Osteoblast (primary cell): ENCODE measurements at places on chromosomes 5 and 9.

- DNase-seq: no peak
These were observed 112.8 kb upstream of the CTNND2 start for GRCh38 chr5:12017007-12017406.

DNA sequence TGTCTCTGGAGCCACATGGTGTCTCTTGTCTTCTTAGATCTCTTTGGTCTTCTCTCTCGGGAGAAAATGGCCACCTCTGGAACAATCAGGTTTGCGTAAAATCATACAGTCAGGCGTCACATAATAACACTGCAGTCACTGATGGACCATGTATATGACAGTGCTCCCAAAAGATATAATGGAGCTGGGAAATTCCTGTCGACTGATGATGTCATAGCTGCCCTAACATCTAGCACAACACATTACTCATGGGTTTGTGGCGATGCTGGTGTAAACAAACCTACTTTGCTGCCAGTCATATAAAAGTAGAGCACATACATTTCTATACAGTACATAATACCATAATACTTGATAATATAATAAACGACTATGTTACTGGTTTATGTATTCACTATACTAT is 30.1 kb upstream of the RAI14 start:
- DNase-seq: peak; percentile 51

DNA sequence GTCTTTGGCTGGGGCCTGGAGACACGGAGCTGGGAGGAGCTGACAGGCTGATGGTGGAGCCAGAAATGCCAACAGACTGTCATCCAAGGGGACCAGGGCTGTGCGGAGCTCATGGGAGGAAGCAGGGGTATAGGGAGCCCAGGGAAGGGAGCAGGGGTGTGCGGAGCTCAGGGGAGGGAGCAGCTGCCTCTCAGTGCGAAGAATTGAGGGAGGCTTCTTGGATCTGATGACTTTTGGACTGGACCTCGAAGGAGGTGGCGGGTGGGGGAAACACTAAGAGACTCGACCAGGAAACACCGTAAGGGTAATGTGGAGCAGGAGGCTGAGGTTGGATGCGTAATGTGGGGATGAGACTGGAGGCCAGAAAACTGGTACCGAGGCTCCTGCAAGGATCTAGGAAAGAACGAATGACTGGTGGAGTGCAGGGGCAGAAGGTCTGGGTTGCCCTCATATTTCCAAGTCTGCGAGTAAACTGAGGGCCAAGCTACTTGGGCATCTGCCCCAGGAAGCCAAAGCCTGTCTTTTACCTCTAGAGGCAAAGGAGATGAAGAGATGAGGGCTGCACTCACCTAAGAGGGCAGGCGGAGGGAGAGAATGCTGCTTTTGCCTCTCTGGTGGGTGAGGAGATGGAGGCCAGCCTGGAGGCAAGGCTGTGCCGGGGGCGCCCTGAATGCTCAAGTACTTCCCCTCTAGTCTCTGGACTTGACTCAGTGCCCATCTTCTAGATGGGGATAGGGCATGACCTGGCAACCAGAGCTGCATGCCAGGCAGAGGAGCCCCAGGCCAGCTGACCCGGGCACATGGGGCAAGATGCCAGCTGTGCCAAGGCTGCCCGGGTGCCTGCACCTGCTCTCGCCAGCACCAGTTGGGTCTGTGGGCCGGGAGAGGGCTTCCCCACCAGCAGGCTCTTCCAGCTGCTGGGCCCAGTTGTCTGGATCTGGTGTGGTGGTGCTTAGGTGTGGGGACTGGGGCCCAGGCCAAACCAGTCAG is 2.3 kb downstream of the PTGS1 start:
- DNase-seq: peak; percentile 75

GRCh38 chr9:86112057-86112456 is 12.7 kb upstream of the GOLM1 start:
- no peak for DNase-seq

DNA sequence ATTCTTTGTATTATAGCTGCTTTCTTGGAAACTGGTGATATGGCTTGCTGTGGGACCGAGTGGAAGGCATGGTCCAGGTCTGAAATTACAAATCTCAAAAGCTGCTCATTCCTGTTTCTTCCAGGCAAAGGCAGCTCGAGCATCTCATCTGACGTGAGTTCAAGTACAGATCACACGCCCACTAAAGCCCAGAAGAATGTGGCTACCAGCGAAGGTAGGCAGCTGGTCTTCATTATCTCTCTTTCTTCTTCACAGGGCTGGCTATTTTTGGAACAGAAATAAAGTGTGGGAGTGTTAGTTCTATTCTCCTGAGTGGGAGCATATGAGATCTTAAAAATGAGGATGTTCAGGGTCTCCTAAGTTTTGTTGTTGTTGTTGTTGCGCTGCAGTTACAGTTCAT is 115.9 kb downstream of the FBXL7 start:
- DNase-seq: no peak

GRCh38 chr9:30039712-30040111 is 2344.7 kb upstream of the ACO1 start:
- DNase-seq: no peak

DNA sequence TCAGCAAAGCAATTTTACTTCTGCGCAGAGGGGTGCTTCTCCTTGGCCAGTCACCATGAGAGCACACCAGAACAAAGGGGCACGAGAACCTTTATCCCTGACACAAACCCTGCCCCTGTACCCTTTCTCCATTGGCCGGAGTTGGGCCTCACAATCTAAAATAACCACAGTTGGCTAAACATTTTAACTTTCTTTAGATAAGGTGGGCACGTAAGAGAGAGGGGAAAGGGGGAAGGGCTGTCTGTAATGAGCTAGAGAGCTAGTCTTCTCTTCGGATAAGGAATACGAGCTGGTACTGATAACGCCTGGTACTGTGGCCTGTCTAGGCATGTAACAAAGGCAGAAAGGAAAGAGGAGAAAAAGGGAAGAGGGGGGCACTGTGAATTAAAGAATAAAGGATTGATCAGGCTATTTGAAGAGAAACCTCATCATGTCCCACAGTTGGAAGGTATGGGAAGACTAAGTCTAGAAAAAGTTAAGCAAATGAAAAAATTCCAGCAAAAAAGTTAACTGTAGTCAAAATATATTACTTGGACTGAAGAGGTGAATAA is 1.8 kb upstream of the IARS1 start:
- DNase-seq: no peak

DNA sequence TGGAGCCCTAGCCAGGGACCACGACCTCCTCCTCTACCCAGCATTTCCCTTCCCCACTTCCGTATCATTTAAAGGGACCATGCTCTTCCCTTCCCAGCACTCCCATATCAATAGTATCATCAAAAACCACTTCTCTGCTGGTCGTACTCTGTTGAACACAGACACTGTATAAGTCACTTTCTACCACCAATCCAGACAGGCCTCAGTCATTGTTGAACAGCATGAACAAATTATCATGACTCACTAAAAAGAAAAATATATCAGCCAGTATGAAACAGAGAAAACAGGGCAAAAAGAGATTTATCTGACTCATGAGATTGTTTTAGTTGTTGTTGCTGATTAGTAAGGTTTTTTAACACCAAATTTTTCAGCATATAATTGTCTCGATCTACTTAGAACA is 89.8 kb downstream of the CDKN2A start:
- DNase-seq: peak; percentile 95

GRCh38 chr5:14486486-14486885 is 95.1 kb upstream of the OTULINL start:
- DNase-seq: peak; percentile 94

DNA sequence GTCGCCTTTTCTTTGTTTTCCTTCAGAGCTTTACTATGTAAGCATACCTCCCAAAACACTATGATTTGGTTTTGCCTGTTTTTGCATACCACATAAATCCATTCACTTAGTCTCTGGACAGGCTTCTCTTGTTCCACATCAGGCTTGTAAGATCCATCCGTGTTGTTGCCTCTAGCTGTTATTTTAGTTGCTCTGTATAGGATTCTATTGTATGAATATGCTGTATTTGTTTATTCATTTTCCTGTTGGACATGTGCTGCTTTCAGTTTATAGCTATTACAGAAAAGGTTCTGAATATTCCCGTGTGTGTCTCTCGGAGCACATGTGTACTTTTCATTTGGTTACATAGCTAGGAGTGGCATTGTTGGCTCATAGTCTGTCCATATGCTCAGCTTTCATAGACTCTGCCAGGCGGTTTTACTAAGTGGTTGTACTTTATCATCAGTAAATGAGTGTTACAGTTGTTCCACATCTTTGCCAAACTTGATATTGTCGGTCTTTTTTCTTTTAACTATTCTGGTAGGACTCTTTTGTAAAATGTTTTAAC is 41.8 kb downstream of the NUP214 start:
- DNase-seq: no peak

- DNase-seq: no peak
These were observed 25.9 kb downstream of the GALNT12 start for GRCh38 chr9:98833090-98833956.

GRCh38 chr9:111605041-111605559 is 5.7 kb upstream of the PTGR1 start:
- no peak for DNase-seq

DNA sequence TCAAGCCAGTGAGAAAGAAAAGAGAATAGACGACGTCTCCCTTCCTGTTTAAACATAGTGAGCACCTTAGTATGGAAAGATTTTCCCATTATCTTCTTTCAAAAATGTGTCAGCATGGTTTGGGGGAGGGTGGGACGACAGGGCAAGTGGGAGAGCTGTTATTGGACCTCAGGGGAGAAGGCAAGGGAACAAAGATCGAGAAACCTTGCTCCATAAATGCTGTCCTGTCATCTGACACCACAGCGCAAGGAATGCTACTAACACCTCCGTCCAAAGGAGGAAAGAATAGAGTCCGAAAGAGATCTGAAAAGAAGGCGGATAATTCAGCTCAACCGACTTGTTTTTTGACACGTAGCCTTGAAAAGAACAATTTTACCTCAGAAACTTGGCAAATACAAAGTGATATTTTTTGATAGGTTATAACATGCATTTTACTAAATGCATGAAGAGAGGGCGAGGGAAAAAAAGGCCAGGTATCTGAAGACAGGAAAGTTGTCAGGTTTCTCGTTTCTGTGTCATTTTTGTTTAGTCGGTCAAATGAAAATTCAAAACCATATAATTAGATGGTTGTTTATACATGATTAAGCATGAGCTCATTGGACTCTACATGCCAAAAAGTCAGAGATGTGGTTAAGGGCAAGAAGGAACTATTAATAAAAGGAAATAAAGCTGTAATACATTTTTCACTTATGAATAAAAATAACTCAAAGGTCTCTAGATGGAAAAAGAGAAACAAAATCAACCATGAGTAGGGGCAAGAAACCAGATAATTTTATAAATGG is 155.7 kb downstream of the GLIS3 start:
- no peak for DNase-seq

DNA sequence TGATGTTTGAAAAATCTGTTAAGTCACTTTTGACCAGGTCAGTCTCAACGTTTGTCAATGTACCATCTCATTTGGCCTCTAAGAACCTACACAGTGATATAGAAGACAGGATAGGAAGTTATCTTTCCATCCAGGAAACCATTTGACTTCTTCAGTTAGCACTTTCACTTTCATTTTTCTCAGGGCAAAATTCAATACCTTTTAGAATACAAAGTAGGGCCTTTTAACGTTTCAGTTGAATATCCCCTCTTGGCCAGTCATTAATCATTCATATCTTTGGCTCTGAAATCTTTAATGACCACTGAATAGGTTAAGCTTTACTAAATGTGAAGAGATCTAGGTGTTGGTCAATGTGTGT is 101.1 kb upstream of the GNAQ start:
- peak; percentile 6 for DNase-seq

DNA sequence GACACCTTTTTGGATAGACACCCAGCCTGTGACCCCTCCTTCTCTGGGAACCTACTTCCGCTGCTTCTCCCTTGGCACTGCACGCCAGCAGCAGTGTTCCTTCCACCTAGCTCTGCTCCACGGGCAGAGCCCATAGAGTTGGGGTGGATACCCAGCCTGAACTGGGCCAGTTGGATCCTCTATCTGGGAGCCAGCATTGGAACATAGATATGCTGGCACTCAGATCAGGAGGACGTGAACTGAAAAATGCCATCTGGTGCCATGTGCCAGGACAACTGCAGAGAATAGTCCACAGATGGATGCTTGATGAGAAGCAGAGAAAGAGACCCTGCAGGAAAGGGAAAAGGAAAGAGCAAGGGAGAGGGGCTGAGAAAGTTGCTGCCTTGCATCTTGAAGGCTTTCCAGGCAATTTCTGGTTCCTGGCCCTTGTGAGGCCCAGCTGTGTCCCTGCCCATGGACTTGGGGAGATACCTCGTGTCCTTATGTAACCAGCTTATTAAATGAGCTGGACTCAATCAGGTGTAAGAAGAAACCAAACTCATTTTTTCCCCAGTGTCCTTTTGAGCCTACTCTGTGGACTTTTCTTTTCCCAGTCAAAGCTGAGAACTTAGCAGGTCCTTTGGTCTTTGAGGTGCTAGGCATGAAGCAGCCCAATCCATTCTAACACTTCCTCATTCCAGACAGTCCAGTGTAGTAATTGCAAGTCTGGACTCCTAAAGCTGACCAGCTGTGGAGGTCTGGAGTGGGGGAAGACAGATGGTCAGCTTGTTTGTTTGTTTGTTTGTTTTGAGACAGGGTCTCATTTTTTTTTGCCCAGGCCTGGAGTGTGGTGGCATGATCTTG is 39.1 kb downstream of the ANGPTL2 start:
- no peak for DNase-seq

DNA sequence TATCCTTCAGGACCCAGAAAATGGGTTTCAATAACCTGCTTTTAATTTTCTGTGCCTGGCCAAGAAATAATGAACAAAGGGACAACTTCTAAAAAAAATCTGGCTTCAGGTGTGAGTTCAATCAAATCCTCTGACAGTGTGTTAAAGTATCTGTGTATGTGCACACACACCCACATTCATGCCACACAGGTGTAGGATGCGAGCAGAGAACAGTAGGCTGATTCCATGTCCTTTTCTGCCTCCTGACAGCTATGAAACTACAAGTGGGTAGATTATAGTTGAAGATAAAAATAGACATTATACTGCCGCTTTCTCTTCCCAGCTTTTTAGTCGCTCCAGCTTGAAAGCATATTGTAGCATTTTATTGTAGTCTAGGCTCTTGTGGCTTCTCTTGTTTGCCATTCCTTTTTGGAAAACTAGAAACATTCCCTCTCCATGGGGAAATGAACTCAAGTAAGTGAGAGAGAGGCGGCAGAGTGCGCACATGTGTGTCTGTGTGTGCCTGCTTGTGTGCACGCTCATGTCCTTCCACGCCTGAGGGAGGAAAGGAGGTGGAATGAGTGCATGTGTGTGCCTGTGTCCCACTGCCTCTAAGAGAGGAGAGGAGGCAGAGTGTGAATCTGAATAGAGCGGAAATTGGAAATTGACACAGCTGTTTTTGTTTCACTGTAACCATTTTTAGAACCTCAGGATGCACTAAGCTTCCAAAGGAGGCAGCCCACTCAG is 273.0 kb downstream of the ELAVL2 start:
- DNase-seq: no peak

- peak; percentile 73 for DNase-seq
These were observed at the start of gene LRRC14B for GRCh38 chr5:191036-191948. Gene LRRC14B, plus strand, starts transcription at chr5:191495. Its CDS starts 44 bp downstream, at chr5:191539.
